ENCODE measurements at places on chromosomes 13 and 19.
A peak's percentile ranks its signal among the peaks of the same experiment; 100 is the strongest.

DNA sequence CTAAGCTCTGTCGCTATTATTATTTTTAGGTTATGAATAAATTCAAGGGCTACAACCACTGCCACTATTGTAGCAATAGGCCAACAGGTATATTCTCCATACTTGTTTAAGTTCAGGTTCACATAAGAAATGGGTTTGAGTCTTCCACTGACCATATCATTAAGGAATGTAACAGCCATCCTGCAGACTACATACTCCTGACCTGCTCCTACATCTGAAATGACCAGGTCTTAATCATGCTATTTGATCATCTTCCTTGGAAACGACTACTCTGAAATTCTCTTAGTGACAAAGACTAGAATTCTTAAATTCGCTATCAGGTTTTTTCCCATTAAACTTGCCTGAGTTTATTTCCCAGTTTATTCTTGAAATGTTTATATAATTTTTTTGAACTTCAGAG lies 66.8 kb downstream of the IPO5 start:
- DNase-seq: no peak

DNA sequence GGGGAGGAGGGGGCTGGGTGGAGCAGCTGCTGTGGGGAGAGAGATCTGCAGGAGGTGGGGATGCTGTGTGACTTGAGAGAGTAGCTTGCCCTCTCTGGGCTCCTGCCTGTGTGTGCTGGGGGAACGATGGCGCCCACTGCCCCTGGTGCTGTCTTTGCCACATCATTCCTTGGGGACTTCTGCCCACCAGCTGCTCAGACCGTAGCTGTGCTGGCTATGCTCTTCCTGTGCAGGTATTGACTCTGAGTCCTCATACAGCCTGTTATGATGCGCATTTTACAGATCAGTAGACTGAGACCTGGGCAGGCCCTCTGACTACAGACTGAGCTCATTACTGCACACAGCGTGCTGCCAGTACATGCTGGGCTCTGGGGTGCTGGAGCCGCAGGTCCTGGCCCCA lies 51.1 kb downstream of the DNM2 start:
- no peak for DNase-seq

DNA sequence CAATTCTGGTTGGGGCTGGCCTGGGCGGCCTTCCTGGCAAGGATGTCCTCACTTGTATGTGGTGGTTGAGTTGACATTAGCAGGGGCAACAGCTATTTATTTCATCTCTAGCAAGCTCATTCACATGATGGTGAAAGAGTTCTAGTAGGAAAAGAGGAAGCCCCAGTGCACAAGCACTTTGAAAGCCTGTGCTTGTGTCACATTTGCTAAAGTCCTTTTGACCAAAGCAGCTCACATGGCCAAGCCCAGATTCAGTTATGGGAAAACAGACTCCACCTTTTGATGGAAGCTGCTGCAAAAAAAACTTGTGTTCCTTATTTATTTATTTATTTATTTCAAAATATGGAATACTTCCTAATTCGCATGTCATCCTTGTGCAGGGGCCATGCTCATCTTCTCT lies 17.2 kb downstream of the GTF2F2 start:
- no peak for DNase-seq

DNA sequence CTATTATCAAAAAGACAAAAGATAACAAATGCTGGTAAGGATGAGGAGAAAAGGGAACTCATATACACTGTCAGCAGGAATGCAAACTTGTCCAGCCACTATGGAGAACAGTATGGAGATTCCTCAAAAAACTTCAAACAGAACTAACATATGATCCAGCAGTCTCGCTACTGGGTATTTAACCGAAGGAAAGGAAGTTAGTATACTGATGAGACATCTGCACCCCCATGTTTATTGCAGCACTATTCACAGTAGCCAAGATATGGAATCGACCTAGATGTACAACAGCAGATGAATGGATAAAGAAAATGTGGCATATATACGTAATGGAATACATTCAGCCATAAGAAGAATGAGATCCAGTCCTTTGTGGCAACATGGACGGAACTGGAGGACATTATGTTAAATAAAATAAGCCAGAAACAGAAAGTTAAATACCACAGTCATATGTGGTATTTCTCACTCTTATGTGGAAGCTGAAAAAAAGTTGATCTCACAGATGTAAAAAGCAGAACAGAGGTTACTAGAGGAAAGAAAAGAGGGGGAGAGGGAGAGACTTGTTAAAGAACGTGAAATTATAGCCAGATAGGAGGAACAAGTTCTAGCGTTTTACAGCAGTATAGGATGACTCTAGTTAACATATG lies 83.2 kb downstream of the RUBCNL start:
- DNase-seq: no peak

DNA sequence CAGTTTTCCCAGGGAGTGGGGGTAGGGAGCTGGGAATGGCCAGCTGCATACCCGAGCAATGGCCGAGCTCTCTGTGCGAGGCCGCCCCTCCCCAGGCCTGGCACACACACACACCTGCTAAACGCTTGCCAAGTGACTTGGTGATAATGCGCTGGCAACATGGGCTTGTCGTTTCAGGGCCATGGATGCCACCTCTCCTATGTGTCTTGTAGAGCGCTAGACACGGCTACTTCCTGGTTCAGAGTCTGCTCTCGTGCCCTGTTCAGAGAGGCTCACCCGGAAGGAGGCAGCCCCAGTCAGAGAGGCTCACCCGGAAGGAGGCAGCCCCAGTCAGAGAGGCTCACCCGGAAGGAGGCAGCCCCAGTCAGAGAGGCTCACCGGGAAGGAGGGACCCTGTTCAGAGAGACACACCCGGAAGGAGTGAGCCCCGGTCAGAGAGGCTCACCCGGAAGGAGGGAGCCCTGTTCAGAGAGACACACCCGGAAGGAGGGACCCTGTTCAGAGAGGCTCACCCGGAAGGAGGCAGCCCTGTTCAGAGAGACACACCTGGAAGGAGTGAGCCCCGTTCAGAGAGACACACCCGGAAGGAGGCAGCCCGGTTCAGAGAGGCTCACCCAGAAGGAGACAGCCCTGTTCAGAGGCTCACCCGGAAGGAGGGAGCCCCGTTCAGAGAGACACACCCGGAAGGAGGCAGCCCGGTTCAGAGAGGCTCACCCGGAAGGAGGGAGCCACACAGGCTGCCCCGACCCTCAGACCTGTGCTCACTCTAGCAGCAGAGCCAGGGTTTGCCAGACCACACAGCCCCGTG lies 4.2 kb downstream of the ADPRHL1 start:
- DNase-seq: no peak

GRCh38 chr19:1089891-1090290 lies 5.3 kb downstream of the POLR2E start:
- DNase-seq: no peak

GRCh38 chr13:93794197-93794885 lies 567.7 kb downstream of the GPC6 start:
- peak; percentile 14 for DNase-seq

GRCh38 chr19:18899624-18900560 lies 3.9 kb upstream of the CERS1 start:
- DNase-seq: no peak

GRCh38 chr19:48396016-48396823 lies 2.8 kb downstream of the GRIN2D start:
- no peak for DNase-seq

- no peak for DNase-seq
These were observed 4.1 kb downstream of the SLC46A3 start for GRCh38 chr13:28714651-28715050.

DNA sequence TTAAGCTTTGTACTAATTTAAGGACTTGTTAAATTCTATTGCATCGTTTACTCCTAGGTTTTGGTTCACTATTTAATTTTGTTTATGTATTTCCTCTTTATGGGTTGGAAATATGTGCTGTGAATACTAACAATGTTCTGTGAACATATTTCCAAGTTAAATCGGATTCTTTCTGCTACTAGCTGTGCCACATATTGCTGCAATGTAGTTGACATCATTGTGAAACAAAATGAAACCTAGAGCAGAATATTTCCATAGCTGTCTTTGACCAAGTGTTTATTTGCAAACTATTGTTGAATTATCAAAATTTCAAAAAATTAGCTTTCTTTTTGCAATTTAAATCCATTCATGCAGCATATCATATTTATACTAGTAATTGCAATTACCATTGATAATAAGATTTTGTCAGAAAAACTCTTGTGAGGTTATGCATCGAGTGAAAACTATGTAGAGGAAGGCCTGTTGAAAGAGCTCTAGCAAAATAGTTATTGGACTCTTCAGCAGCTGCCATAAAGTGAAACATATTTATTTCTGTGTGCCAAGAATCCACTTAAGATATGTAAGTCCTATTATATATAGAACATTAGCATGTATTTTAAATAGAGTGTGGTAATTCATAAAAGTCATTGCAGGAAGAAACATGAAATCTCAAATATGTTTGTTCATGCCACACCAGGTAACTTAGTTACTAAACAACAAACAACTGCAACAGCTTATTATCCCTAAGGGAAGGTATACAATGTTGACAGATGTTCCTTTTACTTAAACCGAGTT lies 575.1 kb downstream of the SLITRK6 start:
- no peak for DNase-seq

DNA sequence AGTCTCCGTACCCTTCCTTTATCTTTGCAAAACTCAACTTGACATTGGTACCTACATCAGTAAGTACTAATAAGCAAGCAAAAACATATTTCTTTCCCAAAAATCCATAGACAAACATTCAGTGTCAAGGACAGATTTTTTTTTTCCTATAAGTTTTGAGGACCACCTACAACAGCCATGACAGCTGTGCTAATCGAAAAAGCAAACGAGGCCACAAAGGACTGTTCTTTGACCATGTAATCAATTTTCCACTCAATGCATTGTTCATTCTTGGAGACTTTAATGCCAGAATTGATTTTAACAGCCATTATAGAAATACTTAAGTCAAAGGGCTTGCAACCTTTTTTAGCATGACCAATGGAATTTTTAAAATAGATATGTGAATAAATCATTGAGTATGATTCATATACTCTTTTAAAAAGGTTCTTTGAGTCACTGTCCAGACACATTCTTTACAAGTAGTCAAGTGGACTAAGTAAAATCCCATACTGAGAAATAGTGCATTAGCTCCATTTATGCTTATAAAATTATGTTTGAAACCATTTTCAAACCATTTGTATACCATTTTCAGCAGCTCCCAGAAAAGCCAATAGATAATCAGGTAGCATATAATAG lies 323.9 kb downstream of the MZT1 start:
- DNase-seq: no peak

DNA sequence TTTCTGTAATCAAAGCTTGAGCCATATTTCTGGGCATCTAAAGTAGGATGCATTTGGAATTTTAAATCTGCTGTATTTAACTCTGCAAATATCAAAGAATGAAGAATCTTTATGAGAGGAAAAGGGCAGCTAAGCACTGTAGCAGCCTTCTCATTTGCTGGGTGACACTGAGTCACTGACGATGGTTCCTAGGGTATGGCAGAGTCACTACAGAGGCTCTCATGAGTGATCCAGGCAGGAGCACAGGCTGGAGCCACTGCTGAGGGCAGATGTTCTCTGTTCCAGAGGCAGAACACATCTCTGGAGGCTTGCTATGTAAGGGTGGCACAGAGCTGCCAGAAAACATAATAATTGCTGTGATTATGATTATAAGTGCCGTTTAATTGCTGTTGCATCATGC lies 340.7 kb upstream of the HTR2A start:
- no peak for DNase-seq

DNA sequence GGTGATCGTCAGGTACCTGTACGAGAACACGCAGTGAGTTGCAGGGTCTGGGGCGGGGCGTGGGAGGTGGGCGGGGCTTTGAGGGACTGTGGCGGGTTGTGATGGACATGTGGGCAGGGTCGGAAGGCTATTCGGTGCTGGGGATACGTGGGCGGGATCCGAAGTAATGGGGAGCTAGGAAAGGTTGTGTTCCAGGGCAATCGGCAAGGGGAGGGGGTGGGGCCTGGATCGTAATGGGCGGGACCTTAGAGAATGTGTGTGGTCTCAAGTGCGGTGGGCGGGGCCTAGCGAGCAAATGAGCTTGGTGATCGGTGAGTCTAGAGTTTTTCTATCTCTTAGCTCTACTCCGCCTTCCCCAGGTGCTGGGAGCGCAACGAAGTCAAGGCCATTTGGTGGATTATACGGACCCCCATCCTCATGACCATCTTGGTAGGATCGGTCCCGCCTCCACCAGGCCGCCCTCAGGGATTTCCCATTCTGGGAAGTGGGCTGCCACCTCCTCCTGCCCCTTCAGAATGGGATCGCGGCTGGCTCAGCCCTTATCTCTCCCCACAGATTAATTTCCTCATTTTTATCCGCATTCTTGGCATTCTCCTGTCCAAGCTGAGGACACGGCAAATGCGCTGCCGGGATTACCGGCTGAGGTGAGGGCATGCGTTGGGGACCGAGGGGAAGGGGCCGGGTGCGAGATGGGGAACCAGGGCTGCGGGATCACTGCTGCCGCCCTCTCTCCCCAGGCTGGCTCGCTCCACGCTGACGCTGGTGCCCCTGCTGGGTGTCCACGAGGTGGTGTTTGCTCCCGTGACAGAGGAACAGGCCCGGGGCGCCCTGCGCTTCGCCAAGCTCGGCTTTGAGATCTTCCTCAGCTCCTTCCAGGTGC lies 9.6 kb downstream of the GIPR start:
- DNase-seq: peak; percentile 90

DNA sequence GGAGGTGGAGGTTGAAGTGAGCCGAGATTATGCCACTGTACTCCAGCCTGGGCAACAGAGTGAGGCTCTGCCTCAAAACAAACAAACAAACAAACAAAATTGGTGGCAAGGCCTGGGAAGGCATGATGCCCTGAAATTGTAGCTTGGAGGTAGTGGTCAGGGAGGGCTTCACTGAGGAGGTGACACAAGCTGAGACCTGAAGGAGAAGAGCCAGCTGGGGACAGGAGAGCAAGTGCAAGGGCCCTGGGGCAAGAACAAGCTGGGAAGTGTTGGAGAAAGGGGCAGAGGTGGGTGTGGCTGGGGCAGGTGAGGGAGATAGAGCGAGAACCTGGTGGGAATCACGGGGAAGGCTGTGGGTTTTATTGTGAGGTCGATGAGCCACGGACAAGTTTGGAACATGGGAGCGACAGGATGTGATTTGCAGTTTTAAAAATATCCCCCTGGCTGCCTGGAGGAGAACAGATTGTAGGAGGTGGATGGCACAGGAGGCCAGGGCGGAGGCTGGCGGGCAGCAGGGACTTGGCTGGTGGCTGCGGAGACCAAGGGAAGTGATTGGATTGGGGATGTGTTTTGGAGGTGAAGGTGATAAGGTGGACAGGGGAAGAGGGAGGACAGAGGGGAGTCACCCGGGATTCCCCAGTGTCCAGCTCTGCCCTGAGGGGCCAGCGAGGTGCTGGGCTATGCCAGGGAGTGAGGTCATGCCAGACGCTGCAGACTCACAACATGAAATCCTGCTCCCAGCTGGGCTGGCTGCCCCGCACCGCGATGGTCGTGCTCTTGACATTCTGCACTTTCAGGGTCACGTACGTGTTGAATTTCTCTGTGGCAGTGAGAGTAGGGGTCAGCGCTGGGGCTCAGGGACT lies 14.0 kb downstream of the UNC13A start:
- DNase-seq: no peak

DNA sequence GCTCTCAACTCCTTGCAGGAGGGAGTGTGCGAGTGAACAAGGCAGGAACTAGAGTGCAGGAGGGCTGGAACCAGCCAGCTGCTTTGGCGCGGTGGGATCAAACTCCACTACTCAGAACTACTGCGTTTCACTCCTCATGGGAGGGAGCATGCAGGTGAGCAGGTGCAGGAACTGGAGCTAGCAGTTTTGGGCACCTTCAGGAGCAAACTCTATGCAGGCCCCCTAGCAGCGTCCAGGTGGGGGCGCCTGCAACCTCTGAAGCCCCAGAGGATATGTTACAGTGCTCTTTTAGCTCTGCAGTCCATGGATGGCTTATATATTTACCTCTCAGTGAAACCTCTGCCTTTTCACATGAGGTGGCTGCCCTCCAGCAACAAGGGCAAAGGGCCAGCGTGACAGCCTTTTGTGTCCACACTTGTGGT lies 1303.4 kb downstream of the PCDH9 start:
- no peak for DNase-seq

Measured in stimulated activated CD4-positive, alpha-beta T cell treated with anti-CD3 and anti-CD28 coated beads, Interleukin-4, amount 100 ng/mL, for 48 hours (primary cell).